ENCODE measurements at places on chromosomes 12 and 14.
A peak's percentile ranks its signal among the peaks of the same experiment; 100 is the strongest.

- DNase-seq: no peak
Measured at GRCh38 chr12:126708492-126708896, 1558.5 kb upstream of the TMEM132C start.

DNA sequence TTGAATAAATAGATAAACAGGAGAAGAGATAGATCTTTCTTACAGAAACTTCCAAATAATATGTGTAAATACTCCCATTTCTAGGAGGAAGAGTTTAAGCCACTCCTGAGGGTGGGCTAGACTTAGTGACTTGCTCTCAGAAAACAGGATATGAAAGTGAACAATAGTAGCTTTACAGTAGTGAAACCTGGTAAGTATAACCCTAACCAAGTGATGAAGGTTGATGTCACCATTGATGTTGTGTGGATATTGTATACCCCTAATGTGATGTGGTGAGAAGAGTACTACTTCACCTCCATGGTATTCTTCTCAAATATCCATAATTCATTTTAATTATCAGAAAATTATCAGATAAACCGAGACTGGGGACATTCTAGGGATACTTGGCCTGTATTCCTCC lies 20.9 kb downstream of the AKAP6 start:
- DNase-seq: no peak

DNA sequence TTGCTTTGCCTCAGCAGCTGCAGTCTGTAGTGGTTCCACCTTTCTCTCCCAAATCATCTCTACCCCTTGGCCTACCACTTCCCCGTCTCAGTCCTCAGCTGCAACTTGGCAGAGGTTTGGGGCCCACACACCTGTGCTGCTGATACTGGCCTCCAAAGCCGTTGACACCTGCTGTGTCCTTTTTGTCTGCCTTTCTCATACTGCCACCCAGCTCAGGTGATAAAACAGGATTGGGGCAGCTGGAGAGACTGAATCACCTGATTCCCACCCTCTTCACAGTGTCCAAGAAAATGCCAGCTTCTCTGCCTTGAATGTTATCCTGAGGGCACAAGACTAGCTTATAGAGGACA lies 103.7 kb downstream of the ETV6 start:
- DNase-seq: no peak

DNA sequence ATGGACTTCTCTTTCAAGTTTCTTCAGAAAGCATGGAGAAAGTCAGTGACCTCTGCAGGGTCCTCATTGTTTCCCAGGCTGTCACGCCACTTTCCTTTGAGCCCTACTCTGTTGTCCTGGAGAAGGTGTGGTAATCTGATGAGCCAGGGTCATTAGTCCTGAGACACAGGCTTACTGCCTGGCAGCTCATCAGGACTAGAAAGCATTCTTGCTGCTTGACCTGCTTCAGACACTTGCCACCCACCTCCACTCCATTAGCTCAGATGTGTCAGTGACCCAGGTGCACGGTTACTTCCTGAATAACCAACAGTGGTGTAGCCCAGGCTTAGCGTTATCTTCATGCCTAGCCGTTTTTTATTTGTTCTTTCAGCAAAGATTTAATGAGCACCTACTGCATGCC lies 93.9 kb downstream of the FGD4 start:
- no peak for DNase-seq

GRCh38 chr12:3613641-3614395 lies 122.8 kb downstream of the PRMT8 start:
- no peak for DNase-seq

GRCh38 chr12:119669744-119670472 lies 2.0 kb downstream of the PRKAB1 start:
- DNase-seq: peak; percentile 43
